Kasumi-1 (cell line): ENCODE measurements at places on chromosomes 1 and 21.

DNA sequence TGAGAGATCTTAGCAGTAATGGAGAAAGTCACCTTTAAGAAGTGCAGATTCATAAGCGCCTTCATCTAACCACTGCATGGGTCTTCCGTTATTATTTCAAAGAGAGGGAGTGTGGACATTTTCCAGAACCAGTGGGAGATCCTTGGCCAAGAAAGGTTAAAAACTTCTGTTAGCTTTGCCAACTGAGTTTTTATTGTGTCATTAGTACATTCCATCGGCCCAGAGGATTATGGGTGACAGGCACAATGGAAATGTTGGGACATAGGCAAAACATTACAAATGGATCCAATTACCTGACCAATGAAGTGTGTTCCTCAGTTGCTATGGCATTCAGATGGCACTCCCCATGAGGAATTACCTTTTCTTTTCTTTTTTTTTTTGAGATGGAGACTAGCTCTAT lies 115.5 kb downstream of the PPIAL4G start:
- DNase-seq: no peak

DNA sequence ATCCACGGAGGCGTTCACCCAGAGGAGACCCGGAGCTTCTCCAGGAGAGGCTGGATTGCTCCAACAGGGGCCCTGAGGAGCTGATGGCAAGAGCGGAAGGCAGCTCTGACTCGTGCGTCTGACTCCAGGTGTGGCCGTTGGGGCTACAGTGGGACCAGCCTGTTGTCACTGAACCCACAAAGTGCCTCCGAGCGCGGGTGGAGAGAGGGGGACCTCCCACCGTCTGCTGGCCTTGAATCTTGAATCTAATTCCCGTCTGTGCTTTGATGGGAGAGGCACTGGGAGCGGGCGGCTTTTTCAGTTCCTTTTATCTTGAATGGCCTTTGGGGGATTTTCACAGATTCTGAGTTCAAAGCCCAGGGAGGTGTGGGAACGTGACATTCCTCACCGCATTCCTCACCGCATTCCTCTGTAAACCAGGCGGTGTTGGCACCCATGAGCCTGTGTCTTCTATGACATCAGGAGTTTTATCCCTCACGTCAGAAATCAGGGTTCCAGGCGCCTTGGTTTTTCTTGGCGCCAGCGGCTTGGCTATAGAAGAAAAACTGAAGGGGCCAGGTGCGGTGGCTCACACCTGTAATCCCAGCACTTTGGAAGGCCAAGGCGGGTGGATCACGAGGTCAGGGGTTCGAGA lies 39.2 kb upstream of the COL18A1 start:
- no peak for DNase-seq

DNA sequence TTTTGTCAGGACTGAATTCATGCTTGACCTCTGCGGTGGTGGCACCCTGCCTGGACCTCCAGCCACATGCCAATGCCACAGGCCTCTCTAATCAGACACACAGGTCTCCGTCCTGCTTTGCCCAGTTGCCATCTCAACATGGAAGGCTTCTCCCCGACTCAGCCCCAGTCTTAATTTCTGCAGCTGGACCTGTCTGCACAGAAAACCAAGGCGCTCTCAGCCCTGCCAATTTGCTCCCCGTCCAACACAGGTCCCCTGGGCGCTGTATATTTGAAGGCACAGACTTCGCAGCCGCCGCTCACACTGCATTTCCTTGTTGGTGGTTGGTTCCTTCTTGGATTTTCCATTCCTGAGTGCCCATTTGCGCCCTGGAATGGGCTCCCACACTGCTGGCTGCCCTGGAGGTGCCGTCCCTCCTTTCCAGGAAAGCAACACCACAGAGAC lies 28.0 kb upstream of the PLEKHG5 start:
- DNase-seq: no peak

DNA sequence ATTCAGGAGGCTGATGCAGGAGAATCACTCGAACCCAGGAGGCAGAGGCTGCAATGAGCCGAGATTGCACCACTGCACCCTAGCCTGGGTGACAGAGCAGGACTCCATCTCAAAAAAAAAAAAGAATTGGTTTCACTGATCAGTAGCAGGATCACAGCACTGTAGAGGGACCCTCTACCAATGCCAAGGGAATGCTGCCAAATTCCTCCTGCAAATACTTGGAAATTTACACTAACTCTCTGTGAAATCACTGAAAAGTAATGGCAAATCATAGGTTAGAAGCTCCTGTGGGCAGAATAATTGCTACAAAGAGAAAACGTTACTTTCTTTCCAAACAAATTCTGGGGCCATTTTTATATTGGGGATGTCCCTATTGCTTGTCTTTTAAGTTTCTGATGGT lies 6.7 kb upstream of the GPR25 start:
- no peak for DNase-seq

DNA sequence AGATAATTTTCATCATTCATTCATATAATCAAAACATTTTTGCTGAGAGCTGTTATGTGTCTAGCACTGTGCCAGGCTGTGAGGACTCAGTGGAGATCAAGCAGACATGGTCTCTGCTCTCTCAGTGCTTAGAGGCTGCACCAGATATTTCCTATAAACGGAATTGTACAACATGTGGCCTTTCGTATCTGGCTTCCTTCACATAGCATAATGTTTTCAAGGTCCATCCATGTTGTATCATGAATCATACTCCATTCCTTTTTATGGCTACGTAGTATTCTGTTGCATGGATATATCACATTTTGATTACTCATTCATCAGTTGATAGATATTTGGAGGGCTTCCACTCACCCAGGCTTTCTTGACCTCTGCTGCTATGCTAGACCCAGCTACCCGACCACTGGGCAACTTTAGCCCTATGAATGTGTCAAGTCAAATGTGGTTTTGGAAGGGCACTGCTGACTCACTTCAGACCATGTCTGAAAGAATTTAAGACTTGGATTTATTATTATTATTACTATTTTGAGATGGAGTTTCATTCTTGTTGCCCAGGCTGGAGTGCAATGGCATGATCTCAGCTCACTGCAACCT lies 18.5 kb downstream of the NCF2 start:
- DNase-seq: no peak

GRCh38 chr1:16013220-16013907 lies 4.5 kb downstream of the HSPB7 start:
- DNase-seq: no peak

DNA sequence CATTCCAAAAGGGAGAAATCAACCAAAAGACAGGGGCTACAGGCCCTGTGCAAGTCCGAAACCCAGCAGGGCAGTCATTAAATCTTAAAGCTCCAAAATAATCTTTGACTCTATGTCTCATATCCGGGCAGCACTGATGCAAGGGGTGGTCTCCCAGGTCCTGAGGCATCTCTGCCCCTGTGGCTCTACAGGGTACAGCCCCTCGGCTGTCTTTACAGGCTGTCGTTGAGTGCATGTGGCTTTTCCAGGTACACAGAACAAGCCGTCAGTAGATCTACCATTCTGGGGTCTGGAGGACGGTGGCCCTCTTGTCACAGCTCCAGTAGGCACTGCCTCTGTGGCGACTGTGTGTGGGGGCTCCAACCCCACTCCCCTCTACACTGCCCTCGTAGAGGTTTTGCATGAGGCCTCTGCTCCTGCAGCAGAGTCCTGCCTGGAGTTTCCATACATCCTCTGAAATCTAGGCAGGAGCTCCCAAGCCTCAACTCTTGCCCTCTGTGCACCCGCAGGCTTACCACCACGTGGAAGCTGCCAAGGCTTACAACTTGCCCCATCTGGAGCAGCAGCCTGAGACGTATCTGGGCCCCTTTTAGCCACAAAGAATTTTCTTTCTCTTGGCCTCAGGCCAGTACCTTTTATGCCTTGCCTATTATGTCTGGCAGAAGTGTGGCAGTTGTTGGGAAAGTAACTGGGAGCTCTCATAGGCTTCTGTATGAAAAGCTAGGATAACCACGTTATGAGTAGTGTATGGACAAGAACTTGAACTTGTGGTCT lies 52.5 kb downstream of the POU2F1 start:
- DNase-seq: peak; percentile 56

DNA sequence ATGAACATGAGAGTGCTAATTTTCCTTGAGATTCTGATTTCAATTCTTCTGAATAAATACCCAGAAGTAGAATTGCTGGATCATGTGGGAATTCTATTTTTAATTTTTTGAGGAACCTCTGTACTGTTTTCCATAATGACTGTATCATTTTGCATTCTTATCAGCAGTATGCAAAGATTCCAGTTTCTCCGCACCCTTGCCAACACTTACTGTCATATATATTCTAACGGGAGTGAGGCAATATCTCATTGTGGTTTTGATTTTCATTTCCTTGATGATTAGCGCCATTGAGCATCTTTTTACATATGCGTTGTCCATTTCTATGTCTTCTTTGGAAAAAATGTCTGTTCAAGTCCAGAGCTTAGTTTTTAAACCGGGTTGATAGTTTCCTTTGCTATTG lies 33.2 kb downstream of the VCAM1 start:
- no peak for DNase-seq

GRCh38 chr1:15023205-15023604 lies 130.3 kb upstream of the TMEM51 start:
- DNase-seq: no peak

DNA sequence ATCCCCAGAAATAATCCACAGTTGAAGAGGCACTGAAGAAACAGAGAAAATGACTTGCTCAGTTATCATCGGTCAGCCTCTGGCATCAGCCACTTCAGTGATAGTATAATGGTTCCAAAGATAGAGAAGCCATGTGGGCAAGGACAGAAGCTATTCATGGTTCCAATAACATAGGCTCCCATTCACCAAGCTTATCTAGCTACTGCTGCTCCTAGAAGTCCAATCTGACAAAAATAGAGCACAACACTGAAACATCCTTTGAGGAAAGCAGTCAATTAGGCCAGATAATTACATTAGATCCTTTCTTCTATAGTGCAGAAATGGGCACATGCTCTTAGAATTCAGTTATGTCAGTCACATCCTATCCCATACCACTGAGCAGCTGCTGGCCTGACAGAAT lies 33.5 kb upstream of the CRB1 start:
- DNase-seq: no peak

- DNase-seq: no peak
These were observed 2.2 kb downstream of the CERS2 start for GRCh38 chr1:150972417-150972940.

GRCh38 chr1:234871039-234871709 lies 257.5 kb downstream of the TOMM20 start:
- DNase-seq: no peak

DNA sequence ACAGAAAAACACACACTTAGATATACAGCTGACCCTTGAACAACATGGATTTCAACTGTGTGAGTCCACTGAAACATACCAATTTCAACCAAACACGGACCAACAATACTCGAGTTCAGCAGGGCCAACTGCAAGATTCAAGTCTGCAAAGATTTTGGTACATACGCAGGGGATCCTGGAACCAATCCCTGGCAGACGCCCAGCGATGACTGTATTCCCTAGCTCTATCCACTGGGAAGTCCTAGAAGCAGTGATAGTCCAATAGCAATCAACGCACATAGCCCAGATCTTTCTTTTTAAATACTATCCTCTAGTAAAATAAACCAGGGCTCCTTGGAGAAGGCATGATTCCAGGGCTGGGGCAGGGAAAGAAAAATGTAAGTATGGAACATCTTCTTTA lies 9.0 kb downstream of the DDX59 start:
- no peak for DNase-seq

GRCh38 chr1:155136748-155137147 lies 1.1 kb downstream of the SLC50A1 start:
- DNase-seq: no peak

DNA sequence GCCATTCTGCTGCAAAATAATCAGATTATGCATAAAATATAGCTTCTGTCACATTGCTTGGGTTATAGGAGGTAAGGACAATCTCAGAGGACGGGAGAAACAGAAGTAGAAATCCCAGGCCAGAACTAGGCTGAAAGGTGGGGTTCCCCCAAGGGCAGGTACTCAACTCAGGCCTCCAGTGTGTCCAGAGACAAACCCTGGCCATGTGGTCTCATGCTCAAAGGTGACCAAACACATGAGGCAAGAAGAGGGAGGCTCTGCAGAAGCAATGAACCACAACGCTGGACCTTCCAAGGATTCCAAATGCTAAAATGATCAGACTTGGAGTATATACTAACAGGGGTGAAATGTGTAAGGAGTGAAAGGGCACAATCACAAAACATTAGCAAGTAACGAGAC lies 103.8 kb downstream of the DMRTB1 start:
- no peak for DNase-seq

GRCh38 chr1:48019714-48020315 lies 22.6 kb upstream of the TRABD2B start:
- no peak for DNase-seq

- DNase-seq: no peak
These were observed 42.2 kb upstream of the TNFSF4 start for GRCh38 chr1:173249349-173249748.

- DNase-seq: no peak
These were observed 254.8 kb downstream of the KIF26B start for GRCh38 chr1:245409341-245410195.

DNA sequence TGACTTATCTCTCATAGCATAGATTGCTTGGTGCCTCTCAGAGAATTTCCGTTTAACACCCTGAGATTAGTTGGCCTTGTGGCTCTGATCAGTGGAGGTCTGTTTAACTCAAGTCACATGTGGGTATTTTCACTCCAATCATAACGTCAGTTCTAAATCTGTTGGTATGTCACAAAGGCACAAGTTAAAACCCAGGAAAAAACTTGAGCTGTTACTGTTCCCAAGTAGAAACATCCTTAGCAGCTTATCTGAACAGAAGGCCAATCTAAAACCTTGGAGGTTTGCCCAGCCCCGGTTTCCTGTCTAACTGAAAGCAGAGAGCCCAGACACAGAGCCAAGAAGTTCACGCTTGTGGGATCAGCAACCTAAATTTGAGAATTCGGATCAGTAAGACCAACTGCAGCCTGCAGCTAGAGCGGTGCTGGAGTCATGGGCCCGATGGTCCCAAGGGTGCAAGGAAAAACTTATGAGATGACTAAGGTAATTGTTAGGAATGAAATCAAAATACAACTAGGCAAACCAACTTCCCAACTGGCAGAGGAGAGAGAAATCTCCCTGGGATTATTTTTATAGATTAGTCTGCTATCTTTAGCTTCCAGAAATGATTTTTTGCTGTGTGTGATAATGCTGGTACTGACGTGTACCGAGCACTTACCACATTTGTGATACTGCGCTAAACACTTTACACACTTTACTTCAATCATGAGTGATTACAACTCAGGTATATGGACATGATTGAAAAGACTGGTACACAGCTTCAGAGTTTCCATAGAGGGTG lies 90.2 kb upstream of the C1orf21 start:
- peak; percentile 96 for DNase-seq

- DNase-seq: no peak
These were observed 99.1 kb downstream of the MT1HL1 start for GRCh38 chr1:236904892-236905741.
